ENCODE measurements at places on chromosomes 3 and 15.

GRCh38 chr3:2525968-2526367 is 427.3 kb downstream of the CNTN4 start:
- no peak for DNase-seq

- no peak for DNase-seq
Observed at GRCh38 chr15:85493260-85493659, 112.9 kb downstream of the AKAP13 start.

DNA sequence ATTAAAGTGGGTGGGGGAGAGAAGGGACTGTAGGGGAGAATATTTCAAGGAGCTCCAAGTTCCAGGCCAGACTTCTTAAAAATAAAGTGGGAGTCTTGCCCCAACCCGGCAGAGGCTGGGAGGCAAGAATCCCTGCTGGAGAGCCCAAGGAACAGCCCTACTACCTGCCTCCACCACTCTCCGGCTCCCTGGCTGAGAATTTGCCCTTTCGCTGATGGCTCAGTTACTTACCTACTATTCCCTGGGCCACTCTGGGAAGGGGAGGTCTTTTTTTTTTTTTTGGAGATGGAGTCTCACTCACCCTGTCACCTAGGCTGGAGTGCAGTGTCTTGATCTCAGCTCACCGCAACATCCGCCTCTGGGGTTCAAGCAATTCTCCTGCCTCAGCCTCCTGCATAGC is 15.5 kb downstream of the MYL3 start:
- no peak for DNase-seq

DNA sequence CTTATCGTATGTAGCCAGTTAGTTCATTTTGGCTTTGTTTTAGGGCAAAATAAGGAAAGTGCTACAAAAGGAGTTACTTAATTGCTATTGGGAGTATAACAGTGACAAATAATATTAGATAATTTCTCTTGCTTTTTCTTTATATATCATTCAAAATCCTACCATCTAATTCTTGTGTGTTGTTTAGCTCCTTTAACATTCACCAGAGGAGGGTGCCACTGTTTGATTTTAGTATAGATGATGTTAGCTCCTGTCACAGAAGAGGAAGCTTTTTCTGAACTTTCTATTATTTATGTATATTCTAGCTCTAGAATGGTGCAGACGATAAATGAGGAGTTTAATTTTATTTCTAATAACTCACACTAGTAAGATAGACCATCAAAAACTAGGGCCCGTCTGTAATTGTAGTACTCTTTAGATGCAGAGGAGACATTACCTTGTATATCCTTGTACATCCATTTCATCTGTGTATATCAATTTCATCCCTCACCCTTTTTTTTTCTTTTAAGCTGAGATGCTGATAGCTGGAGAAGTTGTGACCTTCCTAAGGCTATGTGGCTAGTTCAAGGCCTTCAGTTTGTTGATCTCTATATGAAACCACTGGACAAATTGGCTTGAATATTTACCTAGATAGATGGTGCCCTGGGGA is 3.0 kb downstream of the PPM1L start:
- no peak for DNase-seq

DNA sequence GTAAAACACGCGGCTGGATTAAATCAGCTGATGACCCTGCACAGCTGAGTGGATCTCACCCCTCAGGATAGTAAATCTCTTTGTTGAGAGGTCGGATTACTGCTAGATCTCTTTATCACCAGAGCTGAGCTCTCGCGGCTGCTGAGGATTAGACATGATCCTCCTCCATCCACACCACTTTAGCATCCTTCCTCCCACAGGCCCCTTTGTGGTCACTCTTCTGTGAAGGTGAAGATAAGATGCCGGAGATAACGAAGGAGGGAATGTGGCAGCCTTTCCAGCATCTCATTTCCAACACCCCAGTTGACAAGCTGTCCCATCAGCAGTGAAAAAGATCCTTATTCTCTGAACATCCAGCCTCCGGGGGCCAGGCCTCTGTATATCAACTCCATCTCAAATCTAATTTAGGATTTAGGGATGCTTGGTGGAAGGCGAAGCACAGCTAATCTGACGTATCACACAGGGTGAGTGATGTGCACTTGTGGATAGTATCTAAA is 47.5 kb upstream of the SELENOK start:
- no peak for DNase-seq

GRCh38 chr3:156750874-156751245 is 75.3 kb upstream of the LEKR1 start:
- DNase-seq, result no peak

DNA sequence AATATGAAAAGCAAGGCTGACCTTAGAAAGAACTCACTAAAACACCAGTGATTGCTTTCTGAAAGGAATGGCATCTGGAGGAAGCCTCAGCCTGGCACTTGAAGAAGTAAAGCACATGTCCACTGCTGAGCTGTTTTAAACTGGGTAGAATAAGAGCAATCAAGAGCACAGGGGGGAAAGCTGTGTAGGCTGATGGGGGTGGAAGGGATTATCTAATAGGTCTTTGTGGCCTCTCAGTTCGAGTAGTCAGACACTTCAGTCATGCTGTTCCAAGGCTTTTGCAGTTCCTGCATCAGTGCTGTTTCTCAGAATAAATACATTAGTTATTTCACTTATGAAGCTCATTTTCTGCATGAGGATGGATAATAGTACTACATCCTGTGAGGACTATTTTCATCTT is 22.6 kb downstream of the CCDC191 start:
- no peak for DNase-seq

GRCh38 chr3:6523043-6523442 is 337.9 kb upstream of the GRM7 start:
- no peak for DNase-seq

DNA sequence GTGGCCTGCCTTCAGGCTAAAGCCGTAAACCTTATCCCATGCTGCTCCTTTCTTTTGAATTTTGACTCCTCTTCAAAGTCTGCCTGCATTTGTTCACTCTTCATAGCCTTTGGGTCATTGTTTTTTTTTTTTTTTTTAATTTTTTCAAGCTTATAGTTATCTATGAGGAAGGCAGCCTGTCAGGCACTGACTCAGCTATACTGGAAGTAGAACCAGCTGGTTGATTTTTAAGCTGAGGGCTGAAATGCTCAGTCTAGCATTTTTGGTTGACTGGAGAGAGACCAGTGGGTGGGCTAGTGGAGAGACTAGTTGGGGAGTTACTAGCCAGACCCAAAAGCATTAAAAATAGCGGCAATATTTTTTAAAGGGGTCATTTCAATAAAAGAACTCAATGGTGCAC is 44.1 kb downstream of the C3orf20 start:
- DNase-seq, result no peak

GRCh38 chr3:7025581-7026300 is 164.8 kb downstream of the GRM7 start:
- no peak for DNase-seq

DNA sequence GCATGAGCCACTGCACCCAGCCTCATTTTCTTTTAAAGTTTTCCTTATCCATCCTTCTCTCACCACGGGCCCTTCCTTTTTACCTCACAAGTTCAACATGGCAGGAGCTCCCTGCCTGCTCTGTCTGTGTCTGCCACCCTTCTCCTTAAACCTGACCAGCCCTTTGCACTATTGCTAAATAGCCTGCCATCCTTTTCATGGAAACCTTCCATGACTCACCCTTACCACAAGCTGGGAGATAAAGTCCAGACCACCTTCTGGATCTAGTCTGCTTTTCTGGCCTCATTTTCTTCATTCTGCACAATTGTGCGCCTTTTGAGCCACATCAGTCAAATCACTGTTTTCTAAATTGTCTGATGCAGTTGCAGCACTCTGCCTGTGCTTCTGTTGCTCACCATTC is 8.9 kb downstream of the PARP14 start:
- DNase-seq, result no peak

DNA sequence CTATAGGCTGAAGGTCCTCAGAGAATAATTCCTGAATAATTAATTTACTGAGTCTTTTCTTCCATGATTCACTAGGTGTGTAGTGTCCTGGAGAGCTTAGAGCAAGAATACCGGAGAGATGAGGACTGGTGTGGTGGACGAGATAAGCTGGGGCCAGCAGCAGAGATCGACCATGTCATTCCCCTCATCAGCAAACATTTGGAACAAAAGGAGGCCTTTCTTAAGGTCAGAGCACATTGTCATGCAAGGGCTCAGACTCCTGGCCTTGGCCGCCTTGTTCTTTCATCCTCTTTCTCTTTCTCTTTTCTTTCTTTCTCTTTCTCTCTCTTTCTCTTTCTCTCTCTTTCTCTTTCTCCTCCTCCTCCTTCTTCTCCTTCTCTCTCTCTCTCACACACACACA is 291.4 kb upstream of the UMPS start:
- DNase-seq, result no peak

DNA sequence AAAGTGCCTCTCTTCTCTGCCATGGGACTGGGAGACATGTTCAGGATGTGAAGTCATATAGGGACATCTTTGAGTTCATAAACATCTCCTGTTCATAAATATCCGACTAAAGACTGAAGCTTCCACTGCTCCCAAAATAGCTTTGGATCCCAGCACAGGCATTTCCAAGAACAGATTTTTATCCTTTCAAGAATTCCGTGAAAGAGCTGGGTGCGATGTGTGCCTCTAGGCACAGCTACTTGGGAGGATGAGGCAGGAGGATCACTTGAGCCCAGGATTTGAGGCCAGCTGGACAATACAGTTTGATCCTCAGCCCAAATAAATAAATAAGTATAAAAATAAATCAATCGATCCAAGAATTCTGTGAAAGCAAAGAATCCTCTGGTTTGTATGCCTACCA is 6.7 kb upstream of the ISLR2 start:
- DNase-seq, result no peak

- DNase-seq, result no peak
Observed at GRCh38 chr3:8416965-8417364, 84.7 kb upstream of the LMCD1 start.

- no peak for DNase-seq
Observed at GRCh38 chr3:144142151-144142840, 170.7 kb downstream of the DIPK2A start.

DNA sequence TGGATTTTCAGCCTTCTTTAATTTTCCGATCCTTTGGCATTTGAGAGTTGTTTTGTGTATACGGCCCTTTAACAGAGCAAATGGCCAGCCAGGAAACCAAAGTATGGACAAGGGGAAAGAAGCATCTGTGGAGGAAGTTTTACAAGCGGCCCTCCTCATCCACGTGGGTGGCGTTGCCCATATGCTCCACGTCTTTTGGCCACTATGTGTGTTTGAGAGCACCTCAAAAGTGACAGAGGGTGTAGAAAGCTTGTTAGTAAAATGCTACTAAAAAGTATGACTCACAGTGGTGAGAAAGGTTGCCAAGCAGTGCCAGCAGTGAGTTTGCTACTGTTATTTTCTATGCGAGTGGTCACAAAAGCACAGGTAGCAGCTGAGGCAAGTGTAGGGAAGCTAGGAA is 451.8 kb upstream of the NPAP1 start:
- DNase-seq, result no peak

- no peak for DNase-seq
Observed at GRCh38 chr15:25682340-25682739, 180.8 kb downstream of the ATP10A start.

GRCh38 chr3:23035927-23036640 is 167.0 kb upstream of the UBE2E2 start:
- DNase-seq, result no peak

- DNase-seq, result no peak
Observed at GRCh38 chr3:194369522-194370279, at the start of gene LRRC15. LRRC15 (minus strand) TSS chr3:194369743; CDS start chr3:194361043, 8,700 bp downstream.

GRCh38 chr3:71186801-71187200 is 396.7 kb downstream of the FOXP1 start:
- no peak for DNase-seq

DNA sequence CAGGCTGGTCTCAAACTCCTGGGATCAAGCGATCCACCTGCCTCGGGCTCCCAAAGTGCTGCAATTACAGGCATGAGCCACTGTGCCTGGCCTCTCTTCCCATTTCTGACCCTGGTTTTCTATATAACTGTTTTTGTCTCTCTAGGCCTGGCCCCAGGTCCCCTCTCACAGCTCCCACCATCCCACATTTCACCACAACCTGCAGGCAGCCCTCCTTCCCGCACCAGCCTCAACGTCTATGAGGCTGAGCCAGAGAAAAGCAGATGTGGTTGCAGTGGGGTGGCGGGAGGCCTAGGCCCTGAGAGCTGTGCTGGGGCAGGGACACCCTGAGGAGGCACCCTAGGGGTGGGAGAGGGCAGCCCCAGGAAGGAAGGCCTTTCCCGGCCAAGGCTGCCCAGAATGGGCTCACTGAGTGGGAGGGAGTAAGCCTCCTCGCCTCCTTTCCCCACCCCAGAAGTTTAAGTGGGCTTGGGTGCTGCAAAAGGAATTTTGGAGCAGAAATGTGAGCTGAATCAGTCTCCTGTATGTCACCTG is 99.7 kb downstream of the LSM3 start:
- no peak for DNase-seq

DNA sequence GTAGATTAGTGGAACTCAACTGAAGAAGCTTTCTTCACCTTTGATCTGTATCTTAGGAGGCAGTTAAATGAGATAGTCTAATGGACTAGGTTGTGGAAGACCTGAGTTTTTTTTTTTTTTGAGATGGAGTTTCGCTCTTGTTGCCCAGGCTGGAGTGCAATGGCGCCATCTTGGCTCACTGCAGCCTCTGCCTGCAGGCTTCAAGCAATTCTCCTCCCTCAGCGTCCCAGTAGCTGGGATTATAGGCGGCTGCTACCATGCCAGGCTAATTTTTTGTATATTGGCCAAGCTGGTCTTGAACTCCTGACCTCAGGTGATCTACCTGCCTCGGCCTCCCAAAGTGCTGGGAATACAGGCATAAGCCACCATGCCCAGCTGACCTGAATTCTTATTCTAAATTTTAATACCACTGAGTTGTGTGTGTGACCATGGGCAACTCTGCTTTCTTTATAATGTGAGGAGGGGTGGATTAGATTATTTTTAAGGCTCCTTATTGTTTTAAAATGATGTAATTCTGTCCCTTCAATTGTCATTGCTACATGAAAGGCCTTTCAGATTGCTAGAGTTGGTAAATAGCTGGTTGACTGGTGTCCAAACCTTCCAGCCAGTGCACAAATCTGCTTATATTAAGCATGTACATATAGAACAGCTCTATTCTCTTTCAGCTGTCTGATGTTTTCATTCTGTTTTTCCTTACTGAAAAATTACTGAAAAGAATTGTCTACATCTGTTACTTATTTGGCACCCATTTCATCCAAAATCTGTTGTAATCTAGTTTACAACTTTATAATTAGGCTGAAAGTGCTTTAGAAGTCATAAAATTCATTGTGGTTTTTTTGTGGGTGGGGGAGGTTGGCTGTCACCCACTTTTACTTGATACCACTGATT is 2.3 kb downstream of the LNP1 start:
- peak; percentile 30 for DNase-seq

DNA sequence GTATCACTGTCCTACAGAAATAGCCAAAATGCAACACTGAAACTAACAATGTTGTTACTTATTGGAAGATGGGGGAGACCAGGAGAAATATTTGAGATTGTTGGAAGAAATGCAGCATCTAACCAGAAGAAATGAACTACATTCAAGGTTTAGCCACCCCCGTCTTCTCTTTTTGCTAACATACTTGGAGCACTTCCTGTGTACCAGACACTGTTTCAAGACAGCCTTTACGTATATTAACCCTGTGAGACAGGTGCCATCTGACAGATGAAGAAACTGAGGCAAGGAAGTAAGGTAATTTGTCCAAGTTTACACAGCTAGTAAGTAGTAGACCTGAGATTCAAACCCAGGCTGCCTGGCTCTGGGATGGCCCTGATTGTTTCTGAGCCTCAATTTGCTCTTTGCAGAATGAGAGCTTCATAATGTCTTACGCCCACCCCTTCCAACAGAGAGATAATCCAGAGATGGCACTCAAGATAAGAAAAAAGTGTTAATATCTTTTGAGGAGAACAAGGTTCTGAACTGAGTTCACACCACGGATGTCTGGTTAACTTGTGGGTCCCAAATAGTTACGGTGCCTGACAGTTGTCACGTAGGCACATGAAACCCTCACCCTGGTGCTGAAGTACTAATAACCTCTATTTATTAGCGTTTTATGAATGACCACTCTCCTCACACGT is 26.1 kb downstream of the RASGRP1 start:
- no peak for DNase-seq

Measured in SK-N-MC (cell line).